Hepatocyte (in vitro differentiated cells): ENCODE measurements at places on chromosomes 5 and 9. TPM values are rescaled to one million over a fixed set of nuclear protein-coding genes. Genes with fewer than 3 reads are reported as not detected.

DNA sequence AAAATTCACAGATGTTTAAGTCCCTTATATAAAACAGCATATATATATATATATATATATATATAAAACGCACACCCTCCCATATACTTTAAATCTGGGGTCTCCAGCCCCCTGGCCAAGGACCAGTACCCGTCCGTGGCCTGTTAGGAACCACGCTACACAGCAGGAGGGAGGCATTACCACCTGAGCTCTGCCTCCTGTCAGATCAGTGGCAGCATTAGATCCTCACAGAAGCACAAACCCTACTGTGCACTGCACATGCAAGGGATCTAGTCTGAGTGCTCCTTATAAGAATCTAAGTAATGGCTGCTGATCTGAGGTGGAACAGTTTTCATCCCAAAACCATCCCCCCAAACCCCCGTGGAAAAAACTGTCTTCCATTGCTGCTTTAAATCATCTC, 9.0 kb downstream of the PSIP1 start:
- no peak overlapping the region for H3K27ac ChIP-seq
- no peak for DNase-seq
- H3K36me3 ChIP-seq = no peaks in the 10 kb centered on the region
- no peaks in the 10 kb centered on the region for H3K27me3 ChIP-seq
- no peak overlapping the region for H3K4me3 ChIP-seq

DNA sequence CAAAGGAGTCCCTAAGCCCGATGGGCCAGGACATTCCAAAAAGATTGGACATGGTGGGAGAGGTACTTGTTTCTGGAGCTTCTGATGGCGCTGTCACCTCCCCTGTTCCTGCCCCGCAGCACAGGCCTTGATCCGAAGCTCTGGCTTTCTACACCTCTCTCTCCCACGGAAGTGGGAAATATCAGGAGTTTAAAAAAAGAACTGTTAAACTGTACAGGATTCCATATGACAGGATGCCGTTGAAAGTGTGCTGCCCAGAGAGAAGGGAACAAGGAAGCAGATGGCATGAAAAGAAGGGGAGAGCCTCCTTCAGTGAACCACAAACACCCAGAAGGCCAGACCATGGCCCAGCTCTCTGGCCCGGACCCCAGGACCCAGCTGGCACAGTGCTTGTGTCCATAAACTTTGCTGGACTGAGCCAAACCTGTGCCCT, 26.8 kb upstream of the SLC2A8 start:
- no peaks in the 10 kb centered on the region for H3K4me1 ChIP-seq
- no peaks in the 10 kb centered on the region for H3K27me3 ChIP-seq
- peak overlapping the region; percentile 78 for H3K27ac ChIP-seq

The GDA gene
- 23.6 and 28.5 TPM in 2 replicates for total RNA-seq

DNA sequence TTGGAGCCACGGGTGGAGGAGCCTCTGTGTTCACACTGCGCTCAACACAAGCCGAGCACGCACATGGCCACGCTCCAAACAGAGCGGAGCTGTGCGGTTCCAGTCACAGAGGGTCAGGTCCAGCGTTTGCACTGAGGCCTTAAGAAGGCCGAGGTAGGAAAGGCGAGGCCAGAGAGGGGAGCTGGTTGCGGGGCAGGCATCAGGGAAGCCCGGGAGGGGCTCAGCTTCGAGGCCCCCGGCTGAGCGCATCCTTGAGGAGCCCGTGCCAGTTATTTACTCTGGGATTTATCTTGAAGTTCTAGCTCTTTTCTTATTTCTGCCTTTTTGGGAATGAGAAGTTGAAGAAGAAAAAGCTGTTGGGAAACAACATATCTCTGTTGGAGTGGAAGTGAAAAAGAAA, 140.8 kb downstream of the IRX1 start:
- DNase-seq = no peak
- no peak overlapping the region for H3K4me3 ChIP-seq
- no peak overlapping the region for H3K27ac ChIP-seq
- H3K4me1 ChIP-seq = no peaks in the 10 kb centered on the region
- H3K27me3 ChIP-seq = no peaks in the 10 kb centered on the region

DNA sequence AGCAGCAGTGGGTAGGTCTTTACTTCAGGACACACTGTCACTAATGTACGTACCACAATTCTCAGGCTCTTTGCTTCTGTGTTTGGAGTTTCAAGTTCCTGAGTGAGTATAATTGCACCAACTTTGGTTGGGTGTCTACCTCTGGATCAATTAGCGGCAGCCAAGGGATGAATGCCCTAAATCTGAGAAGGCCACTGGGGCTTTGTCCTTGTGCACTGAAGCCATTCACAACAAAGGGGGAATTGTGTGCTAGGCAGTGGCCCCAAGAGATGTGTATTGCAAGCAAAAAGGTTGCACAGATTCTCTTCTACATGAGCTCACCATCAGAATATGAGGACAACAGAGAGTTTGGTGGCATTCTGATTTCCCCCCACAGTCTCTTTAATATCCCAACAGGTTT, 3.9 kb upstream of the PHF24 start:
- no peaks in the 10 kb centered on the region for H3K36me3 ChIP-seq
- no peak overlapping the region for H3K4me3 ChIP-seq
- no peak for DNase-seq
- H3K4me1 ChIP-seq = no peaks in the 10 kb centered on the region
- peaks cover 28% of the 10 kb centered on the region for H3K27me3 ChIP-seq

The OLFML2A gene
- 2.6 and 3.4 TPM in 2 replicates for total RNA-seq

The PCDHGA6 gene
- 0.12 TPM in 1 of 2 replicates, not detected in the other for total RNA-seq

The LRRC19 gene
- 44.6 and 44.8 TPM in 2 replicates for total RNA-seq

The FCN1 gene
- not detected in 2 replicates for total RNA-seq

The GKAP1 gene
- total RNA-seq = 2.0 and 5.7 TPM in 2 replicates

GRCh38 chr9:111871499-111871855, 25.1 kb upstream of the UGCG start:
- peak overlapping the region; percentile 25 for H3K27ac ChIP-seq
- DNase-seq = peak; percentile 40
- H3K4me1 ChIP-seq = peaks cover 6% of the 10 kb centered on the region
- H3K4me3 ChIP-seq = no peak overlapping the region
- H3K36me3 ChIP-seq = no peaks in the 10 kb centered on the region
- H3K27me3 ChIP-seq = no peaks in the 10 kb centered on the region

DNA sequence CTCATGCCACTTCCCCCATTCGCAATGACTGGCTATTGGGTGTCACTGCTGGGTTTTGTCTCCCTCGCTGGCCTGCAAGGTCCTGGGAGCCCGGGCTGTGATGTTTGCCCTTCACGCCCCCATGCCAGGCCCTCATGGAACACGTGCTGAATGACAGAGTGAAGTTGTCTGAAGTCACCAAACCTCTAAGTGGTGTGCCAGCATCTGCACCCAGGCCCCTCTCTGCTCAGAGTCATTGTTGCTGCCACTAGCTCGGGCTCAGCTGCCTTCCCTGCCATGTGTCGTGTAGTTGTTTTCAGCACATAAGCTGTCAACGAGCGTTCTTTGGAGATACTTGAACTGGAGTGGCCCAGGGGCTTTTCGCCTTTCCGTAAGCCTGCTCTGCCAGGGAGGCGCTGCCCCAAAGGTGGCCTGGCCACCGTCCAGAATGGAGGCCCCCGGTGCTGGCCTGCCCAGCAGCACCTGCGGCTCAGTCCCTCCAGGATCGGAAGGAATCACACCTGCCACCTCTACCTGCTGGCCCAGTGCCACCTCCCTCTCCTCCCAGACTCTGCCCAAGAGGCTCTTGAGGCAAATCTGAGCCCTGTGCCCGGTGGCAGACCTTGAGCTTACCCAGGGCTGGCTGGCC, 250.1 kb downstream of the PBX3 start:
- no peak for DNase-seq
- H3K4me3 ChIP-seq = no peak overlapping the region
- no peaks in the 10 kb centered on the region for H3K36me3 ChIP-seq
- H3K27ac ChIP-seq = no peak overlapping the region
- H3K4me1 ChIP-seq = no peaks in the 10 kb centered on the region
- no peaks in the 10 kb centered on the region for H3K27me3 ChIP-seq

The TAF1L gene
- total RNA-seq = not detected in 2 replicates

DNA sequence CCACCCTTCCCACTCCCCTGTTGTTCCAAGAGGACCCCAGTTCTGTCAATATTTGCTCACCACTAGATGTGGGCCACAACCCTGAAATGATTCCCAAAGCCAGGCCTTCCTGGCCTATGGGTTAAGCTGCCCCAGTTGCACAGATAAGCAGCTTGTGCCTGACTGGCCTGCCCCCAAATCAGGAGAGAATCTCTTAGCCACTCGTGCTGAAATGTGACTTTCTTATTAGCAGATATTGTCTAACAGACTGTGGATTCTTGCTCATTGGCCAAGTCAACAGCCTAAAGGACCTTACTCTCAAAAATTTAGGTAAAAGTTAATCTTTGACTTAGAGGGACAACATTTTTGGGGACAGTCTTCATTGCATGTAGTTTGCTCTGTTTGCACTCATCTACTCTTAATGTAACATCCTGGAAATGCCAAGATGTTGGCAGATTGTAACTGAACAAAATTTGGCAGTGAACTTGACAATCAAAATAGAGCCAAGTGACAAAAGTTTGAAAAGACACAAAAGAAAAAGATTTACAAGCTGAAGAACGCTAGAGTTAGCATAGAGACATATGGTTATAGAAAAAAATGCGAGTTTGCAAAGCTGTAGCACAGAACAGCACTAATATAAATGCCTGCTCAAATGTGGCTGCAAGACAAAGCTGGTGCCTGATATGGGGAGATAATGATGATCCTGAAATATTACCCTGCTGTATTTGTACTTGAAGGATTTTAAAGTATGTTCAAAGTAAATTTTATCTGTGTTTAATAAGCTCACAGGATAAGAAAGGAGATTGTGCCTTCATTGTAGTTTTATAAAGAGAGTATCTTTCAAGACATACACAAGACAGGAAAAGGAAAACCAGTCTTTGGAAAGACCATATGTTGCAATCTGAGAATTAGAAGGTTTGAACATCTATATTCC, 29.0 kb upstream of the FSD1L start:
- no peaks in the 10 kb centered on the region for H3K27me3 ChIP-seq
- H3K4me1 ChIP-seq = peaks cover 9% of the 10 kb centered on the region
- peak; percentile 47 for DNase-seq
- H3K36me3 ChIP-seq = no peaks in the 10 kb centered on the region

DNA sequence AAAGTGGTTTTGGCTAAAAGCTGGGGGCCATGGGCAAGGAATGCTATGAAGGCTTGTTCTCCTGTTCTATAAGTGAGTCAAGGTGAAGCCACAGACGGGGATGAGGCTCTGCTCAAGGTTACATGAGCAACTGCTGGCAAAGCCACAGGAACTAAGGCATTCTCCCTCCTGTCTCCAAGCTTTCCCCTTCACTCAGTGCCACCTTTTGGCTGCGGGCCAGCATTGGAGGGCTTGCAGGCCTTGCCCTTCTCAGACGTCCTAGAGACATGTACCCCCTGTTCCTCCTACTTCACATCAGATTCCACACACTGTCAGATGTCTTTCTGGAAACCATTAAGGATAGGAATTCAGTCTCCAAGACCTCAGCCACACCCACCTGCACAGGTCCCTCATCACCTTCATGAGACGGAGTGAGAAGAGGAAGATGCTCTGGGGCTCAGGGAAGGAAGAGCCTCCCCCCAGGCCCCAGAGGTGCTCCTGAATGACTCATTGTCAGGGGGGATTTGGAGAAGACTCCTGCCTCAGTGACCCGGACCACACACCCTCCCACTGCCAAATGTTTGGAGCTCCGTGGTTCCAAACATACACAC, 20.5 kb upstream of the MEIKIN start:
- H3K4me3 ChIP-seq = no peak overlapping the region
- no peaks in the 10 kb centered on the region for H3K36me3 ChIP-seq
- DNase-seq = no peak
- H3K4me1 ChIP-seq = no peaks in the 10 kb centered on the region

The RIC1 gene
- 34.9 and 45.6 TPM in 2 replicates for total RNA-seq

GRCh38 chr5:114984796-114985195, 184.9 kb downstream of the TRIM36 start:
- no peaks in the 10 kb centered on the region for H3K4me1 ChIP-seq
- H3K27ac ChIP-seq = no peak overlapping the region
- no peak overlapping the region for H3K4me3 ChIP-seq
- no peaks in the 10 kb centered on the region for H3K36me3 ChIP-seq

DNA sequence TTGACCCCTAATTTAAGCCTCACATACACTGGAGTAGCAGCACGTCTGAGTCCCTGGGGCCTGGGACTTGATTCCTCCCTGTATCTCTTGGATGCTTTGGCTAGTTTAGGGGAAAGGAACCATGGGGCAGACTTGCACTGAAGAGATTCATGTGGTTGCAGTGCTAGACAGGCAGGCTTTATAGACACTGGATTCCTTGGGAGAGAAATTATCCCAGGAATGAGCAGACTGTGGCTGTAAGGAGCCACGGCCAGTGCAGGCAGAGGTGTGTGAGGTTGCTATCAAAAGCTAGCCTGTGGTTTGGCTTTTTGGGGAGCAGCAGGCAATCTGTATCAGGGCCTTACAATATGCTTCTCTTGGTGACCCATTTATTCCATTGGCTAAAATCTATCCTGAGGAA, 20.5 kb upstream of the PITX1 start:
- no peak for DNase-seq
- H3K27me3 ChIP-seq = peaks cover 22% of the 10 kb centered on the region
- peak overlapping the region; percentile 40 for H3K27ac ChIP-seq

DNA sequence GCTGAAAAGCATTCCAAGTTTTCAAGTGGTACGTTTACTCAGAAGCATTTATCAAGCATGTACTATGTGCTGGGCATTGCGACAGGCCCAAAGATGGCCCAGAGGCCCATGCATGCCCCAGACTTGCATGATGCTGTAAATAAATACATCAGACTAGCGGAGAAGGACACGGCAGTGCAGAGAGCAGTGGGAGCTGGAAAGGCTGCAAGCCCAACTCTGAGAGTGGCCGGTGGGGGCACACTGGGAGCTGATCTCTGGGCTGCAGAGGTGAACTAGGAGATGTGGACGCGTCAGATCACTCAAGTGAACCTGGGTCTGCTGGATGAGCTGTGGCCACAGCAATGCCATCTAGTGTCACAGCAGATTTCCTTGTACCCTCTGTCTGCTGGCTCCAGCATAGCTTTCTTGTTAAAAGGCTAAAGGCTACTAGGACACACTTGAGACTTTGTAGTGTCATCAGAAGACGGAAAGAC, 246.9 kb downstream of the FANCC start:
- peaks cover 40% of the 10 kb centered on the region for H3K4me1 ChIP-seq
- no peaks in the 10 kb centered on the region for H3K36me3 ChIP-seq
- H3K27ac ChIP-seq = peak overlapping the region; percentile 48
- no peak overlapping the region for H3K4me3 ChIP-seq
- no peaks in the 10 kb centered on the region for H3K27me3 ChIP-seq

GRCh38 chr5:78961743-78962142, 23.4 kb downstream of the ARSB start:
- no peaks in the 10 kb centered on the region for H3K27me3 ChIP-seq
- peaks cover 3% of the 10 kb centered on the region for H3K4me1 ChIP-seq
- H3K27ac ChIP-seq = no peak overlapping the region
- no peaks in the 10 kb centered on the region for H3K36me3 ChIP-seq

The SLC6A19 gene
- 5.2 and 6.7 TPM in 2 replicates for total RNA-seq

DNA sequence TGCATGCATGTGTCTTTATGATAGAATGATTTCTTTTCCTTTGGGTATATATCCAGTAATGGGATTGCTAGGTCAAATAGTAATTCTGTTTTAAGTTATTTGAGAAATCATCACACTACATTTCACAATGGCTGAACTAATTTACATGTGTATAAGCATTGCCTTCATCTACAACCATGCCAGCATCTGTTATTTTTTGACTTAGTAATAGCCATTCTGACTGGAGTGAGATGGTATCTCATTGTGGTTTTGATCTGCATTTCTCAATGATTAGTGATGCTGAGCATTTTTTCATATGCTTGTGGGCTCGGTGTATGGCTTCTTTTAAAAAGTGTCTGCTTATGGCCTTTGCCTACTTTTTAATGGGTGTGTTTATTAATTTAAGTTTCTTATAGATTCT, 102.3 kb upstream of the CCDC112 start:
- no peak for DNase-seq
- H3K36me3 ChIP-seq = no peaks in the 10 kb centered on the region
- H3K4me3 ChIP-seq = no peak overlapping the region
- H3K27me3 ChIP-seq = no peaks in the 10 kb centered on the region
- no peak overlapping the region for H3K27ac ChIP-seq
- H3K4me1 ChIP-seq = peaks cover under 1% of the 10 kb centered on the region
